Activated CD4-positive, alpha-beta T cell treated with anti-CD3 and anti-CD28 coated beads for 24 hours (primary cell): ENCODE measurements at places on chromosomes 1 and 21.

GRCh38 chr1:56916630-56917029, 49.2 kb downstream of the C8B start:
- no peak for DNase-seq

- no peak for DNase-seq
Observed at GRCh38 chr1:172144445-172145061, 275.9 kb upstream of the C1orf105 start.

DNA sequence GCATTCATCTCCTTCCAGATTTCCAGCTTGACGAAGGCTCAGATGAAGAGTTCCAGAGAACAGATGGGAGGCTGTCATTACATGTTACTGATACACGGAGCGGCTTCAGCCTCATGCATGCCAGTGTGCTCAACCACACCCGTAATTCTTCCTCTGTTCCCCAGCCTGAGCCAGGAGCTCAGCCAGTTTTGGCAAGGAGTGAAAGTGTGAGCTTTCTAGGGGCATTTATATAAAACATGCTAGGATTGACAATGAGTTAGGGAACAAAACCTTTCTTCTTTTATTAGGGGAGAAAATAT, 290.4 kb upstream of the PLXNA2 start:
- no peak for DNase-seq

GRCh38 chr1:212613440-212614335, 5.1 kb downstream of the ATF3 start:
- DNase-seq = no peak

GRCh38 chr1:91736715-91737615, 149.0 kb downstream of the TGFBR3 start:
- no peak for DNase-seq

DNA sequence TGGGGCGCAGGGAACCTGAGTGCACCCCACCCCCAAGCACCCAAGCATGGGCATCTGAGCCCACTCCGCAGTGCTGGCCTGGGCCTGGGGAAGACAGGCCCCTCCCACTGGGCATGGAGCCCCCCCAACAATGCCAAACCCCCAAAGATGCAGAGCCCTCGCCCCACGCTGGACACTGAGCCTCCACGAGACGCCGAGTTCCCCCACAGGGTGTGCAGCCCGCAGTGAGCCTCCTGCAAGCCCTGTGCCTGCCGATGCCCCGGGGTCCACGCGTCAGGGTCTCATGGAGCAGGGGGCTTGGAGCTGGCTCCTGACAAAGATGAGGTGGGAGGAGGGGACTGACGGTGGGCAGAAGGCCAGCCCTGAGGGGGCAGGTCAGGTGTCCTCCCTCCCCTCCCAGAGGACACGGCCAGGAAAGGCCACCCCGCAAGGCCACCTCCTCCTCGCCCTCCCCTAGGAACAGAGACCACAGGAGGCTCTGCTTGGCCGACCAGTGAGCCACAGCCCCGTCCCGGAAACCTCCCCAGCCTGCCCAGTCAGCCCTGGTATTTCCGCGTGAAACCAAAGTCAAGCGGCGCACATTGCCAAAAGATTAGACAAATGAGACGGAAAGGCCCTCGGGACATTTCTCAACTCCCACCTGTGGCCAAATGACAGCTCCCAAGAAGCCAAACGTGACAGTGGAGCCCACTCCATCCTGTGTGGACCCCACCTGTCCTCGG, 33.4 kb downstream of the MEGF6 start:
- DNase-seq = no peak

GRCh38 chr1:65214340-65215027, 66.5 kb downstream of the AK4 start:
- no peak for DNase-seq
